Stimulated activated CD4-positive, alpha-beta T cell treated with anti-CD3 and anti-CD28 coated beads, Interleukin-2, amount 100 ng/mL, for 4 hours (primary cell): ENCODE measurements at places on chromosomes 4 and X.

- DNase-seq = no peak
These were observed 234.3 kb downstream of the ZNF674 start for GRCh38 chrX:46310815-46311497.

GRCh38 chrX:10197279-10198210 is 40.8 kb downstream of the CLCN4 start:
- no peak for DNase-seq

DNA sequence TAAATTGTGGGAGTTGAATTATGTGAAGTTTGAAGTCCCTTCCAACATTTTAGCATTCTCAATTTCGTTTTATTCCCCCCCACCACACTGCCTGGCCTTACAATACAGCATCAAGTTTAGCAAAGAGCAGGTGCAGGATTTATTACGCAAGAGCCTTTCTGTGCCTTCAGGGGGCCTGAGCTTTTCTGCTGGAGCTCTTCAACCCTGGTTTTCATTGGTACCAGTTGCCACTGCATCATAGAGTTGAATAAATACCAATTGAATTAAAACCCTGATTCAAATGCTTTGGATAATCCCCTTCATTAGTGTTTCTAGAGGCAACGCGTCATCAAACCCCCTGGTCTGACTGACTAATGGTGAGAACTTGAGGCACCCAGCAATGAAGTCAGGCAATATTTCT is 43.6 kb upstream of the KIT start:
- DNase-seq = no peak

GRCh38 chr4:139844057-139844456 is 178.4 kb downstream of the MGST2 start:
- no peak for DNase-seq

GRCh38 chrX:151712253-151712652 is 3.6 kb upstream of the FATE1 start:
- no peak for DNase-seq

DNA sequence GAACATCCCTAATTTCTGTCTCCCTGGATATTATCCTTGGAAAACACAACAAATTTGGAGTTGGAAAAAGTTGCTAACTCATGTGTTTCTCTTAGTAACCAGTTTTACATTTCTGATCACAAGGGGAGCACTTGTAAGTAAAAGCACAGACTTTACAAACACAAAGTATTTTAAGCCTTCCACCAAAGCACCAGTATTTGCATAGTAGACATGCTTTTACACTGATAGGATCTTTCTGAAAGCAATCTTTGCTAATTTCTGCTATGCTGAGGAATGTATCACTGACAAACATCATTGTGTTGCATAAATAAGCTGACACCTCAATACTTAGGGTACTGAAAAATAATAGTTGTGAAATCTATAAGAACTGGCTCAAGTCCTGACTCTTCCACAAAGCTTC is 100.6 kb downstream of the MID1 start:
- DNase-seq = no peak

DNA sequence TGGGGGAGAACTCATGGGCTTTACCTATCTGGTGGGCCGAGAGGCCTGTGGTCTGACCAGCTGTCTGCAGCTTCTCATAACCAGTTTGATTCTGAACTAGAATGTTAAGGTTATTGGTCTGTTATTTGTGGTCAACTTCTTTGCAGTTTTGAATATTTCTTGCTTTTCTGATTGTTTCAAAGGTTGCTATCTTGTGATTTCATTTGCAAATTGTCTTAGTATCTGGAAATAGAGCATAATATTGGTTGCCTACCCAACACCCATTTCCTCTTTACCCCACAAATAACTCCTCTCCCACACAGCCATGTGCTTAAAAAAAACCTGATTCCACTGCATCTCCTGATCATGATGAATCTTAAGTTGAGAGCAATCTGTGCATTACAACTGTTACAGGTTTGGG is 39.1 kb upstream of the BMP2K start:
- DNase-seq = no peak

GRCh38 chr4:185039508-185040273 is 21.4 kb downstream of the HELT start:
- DNase-seq = peak; percentile 20
